Kidney capillary endothelial cell (primary cell): ENCODE measurements at places on chromosomes 2 and 18.
A peak's percentile ranks its signal among the peaks of the same experiment; 100 is the strongest.

GRCh38 chr2:197259470-197259999 lies 51.0 kb downstream of the ANKRD44 start:
- no peak for DNase-seq

DNA sequence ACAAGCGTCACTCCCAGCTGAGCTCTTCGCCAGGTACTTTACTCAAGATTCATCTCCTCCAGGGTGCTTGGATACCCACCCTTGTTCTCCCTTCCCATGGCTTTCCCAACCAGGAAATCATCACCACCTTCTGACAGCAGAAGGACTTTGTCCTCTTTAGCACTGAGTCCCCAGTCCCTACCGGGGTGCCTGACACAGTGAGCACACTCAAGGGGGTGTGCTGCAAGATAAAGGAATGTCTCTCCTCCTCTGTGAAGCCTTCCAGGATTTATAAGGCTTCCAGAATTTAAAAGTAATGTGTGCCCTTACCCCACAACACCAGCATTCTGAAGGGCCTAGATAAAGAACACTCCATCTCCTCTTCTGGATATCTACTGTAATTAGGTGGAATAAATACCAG lies 39.6 kb downstream of the ACVR1 start:
- no peak for DNase-seq

- DNase-seq = no peak
Observed at GRCh38 chr18:7750095-7750663, 183.1 kb downstream of the PTPRM start.

DNA sequence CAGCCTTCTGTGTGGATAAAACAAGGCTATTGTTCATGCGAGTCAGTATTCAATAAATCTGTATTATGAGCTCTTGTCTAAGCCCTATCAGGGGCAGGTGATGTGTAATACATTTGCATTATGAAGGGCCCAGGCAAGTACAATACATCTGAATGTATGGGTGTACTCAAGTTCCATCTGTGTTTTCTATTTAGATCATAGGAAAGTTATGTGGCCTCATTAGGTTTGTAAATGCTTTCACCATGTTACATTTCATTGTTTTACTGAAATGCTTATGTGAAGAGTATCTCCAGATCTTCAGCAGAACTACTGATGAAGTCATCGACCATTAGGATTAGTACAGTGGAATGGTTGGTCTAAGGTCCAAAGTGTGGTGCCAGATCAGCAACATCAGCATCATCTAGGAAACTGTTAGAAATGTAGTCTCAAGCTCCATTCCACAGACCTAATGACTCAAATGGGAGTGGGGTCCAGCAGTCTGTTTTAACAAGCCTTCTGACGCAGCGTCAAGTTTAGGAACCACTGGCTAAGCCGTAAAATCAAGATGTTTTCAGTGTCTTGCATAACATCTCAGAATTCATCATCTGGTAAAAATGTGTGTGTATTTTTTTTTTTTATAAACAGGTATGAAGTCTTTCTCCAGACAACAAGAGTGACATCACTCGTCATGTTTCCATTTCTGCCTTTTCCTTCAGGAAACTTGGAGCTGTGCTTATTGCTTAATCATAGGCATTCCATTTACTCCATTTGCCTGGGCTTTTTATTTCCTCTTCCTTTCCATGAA lies 80.5 kb downstream of the LYPD6 start:
- no peak for DNase-seq

GRCh38 chr2:71735676-71736075 lies 282.3 kb downstream of the DYSF start:
- no peak for DNase-seq

- no peak for DNase-seq
Observed at GRCh38 chr2:132589111-132589830, 80.7 kb downstream of the LYPD1 start.

- no peak for DNase-seq
Observed at GRCh38 chr2:68050353-68050752, 12.5 kb downstream of the C1D start.

- DNase-seq = no peak
Observed at GRCh38 chr2:20484034-20484617, 37.3 kb downstream of the RHOB start.

- no peak for DNase-seq
Observed at GRCh38 chr2:241553512-241553830, 5.1 kb upstream of the BOK start.

- DNase-seq = no peak
Observed at GRCh38 chr2:16613539-16614011, 52.1 kb downstream of the CYRIA start.

DNA sequence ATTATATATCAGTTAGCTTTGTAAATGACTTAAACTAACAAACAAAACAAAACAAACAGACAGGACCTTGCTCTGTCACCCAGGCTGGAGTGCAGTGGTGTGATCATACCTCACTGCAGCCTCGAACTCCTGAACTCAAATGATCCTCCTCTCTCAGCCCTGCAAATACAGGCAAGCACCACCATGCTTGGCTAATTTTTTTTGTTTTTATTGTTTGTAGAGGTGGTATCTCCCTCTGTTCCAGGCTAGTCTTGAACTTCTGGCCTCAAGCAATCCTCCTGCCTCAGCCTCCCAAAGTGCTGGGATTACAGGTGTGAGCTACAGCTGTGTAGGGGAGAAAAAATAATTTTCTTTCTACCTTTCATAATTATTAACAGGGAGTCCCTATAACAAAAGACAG lies 33.8 kb upstream of the PPM1B start:
- no peak for DNase-seq

DNA sequence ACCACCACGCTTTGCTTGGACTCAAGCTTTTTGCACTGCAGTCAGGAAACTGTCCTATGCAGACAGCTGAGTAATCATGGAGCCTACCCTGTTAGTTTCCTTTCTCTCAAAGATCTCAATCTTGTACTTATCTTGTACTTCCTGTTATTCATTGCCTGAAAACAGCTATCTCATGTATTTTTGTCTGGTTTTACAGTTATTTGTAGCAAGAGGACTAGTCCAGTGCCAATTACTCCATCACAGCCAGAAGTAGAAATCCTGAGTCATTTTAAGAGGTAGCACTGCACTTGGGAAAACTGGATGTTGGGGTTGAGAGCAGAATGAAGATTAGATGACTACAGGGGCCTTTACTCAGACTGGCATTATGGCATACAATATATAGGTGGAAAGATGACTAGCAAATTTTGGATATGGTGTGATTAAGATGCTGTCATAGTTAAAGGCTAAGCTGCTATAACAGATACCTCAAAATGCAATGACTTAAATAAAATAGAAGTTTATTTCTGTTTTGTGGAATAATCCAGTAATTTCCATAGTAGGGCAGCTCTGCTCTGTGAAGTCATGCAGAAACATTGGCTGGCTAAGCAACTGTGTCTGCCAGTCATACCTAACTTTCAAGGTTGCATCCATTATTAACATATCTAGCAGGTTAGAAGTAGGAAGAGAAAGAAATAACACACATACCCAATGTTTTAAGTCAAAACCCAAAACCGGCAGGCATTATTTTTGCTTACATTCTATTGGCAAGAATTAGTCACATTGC lies 21.1 kb upstream of the CHMP3 start:
- peak; percentile 94 for DNase-seq

GRCh38 chr2:27249159-27249890 lies 13.5 kb downstream of the SLC30A3 start:
- no peak for DNase-seq

DNA sequence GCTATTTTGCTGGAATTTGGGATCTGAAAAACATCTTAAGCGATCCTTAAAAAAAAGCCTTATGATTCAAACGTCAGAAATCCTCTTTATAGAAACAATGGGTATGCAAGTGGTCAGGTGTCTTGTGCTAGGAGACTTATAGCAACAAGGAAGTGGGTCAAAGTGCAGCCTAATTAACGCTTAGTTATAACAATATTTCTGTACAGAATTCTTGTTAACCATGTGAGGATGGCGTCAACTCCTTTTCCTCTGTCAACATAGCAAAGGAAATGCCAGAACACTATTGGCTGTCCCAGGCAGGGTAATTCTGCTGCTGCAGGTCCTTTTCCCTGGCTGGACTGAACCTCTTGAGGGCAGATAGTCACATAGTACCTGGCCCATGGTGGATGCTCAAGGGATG lies 189.4 kb downstream of the MSH2 start:
- peak; percentile 10 for DNase-seq

DNA sequence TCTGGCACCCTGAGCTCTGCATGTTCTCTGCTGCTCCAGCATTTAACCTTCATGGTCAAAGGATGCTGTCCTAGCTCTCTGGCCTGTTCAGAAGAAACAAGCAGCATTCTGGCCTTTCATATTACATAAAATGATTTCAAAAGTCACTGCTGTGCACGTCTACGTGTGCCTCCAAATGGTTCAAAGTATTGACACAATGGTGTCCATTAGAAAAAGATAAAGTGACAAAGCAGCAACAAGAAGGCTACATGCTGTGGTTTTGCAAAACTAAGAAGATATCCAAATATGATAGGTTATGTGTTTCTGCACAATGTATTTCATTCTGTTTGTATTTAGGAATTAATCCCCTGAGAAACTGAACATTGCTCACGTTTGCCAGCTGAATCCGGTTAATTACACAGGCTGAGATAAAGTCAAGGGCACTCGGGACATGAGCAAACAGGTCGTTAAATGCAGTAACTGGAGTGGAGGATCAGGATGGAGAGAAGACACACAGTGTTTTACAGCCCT lies 258.5 kb downstream of the DOK6 start:
- DNase-seq = no peak

GRCh38 chr2:199462956-199463692 lies 5.4 kb upstream of the SATB2 start:
- DNase-seq = peak; percentile 60

DNA sequence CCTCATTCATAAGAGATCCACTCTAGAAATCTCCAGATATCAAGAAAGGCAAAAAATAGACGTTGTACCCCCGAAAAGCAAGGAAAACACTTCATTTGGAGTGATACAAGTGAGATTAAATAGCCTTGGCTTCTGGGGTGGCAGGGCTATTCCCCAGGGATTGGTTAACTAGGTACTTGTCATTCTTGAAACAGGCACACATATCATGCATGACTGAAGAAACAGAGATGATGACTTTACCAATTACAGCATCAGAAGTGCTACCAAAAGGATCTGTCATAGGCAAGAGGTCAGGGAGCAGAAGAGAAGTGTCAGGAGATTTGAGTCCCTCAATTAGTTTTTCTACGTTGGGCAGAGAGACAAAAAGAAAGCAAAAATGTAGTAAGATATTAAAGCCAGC lies 45.2 kb upstream of the NFU1 start:
- no peak for DNase-seq
